ENCODE measurements at places on chromosomes 3 and 15. TPM values are rescaled to one million over a fixed set of nuclear protein-coding genes. Genes with fewer than 3 reads are reported as not detected.

- no peak for DNase-seq
Measured at GRCh38 chr3:76954412-76954811, 85.5 kb upstream of the ROBO2 start.

DNA sequence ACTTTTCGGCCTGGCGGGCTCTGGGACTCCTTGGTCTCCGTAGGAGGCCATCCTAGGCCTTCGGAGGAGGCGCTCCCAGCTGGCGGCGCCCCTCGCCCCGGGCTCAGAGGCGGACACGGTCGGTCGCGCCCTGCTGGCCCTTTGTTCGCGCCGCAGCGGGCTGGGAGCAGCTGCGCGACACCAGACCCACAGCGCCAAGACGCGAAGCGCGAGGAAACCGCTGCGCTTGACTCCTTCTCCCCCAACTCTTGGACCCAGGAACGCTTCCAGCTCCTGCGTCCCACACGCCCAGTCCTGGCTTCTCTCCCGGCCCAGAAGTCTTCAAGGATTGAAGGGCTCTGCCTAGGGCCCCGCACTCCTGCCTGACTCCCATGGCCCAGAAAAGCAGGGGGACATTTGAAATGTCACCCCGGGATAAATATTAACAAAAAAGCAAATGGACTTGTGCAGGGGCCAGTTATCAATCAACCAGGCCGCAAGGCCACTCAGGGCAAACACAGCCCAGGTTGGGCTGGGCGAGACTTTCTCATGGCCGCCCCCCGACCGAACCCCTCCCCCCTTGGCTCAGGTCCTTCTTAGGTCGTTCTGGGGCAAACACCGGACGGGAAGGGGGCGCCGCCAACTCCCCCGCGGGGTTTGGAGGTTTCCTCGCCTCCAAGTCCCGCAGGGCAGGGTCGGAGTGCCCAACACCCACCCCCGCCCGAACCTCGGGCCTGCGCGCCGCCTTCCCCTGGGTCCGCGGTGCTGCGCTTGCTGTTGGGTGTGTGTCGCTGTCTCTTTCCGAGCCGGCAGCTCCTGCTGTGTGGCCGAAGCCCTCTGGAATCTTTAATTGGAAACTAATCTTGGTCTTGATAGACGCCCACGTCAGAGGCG is 5.1 kb downstream of the ONECUT1 start:
- DNase-seq: no peak

DNA sequence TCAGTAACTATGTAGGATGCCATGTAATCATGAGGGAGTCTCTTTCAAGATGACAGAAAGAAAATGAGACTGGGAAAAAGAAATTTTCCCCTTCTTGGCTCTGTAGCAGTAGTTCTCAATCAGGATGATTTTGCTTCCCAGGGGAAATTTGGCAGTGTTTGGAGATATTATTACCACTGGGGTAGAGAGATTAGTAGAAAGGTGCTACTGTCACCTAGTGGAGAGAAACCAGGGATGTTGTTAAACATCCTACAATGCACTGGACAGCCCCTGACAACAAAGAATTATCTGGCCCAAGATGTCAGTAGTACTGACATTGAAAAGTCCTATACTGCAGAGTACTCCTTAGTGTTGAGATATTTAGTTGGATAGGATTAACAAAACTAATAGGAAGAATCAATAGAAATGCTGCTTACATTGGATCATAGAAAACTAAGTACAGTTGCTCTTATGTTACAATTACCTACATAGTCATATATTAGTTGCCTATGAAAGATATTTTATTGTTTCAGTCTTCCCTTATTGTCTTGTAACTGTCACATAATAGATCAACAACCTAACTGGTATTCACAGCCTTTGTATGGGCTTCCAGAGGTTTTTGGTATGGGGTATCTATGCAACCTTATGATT is 433.3 kb downstream of the RAP2B start:
- no peak for DNase-seq

GRCh38 chr3:191355406-191355805 is 25.1 kb upstream of the UTS2B start:
- DNase-seq: no peak

DNA sequence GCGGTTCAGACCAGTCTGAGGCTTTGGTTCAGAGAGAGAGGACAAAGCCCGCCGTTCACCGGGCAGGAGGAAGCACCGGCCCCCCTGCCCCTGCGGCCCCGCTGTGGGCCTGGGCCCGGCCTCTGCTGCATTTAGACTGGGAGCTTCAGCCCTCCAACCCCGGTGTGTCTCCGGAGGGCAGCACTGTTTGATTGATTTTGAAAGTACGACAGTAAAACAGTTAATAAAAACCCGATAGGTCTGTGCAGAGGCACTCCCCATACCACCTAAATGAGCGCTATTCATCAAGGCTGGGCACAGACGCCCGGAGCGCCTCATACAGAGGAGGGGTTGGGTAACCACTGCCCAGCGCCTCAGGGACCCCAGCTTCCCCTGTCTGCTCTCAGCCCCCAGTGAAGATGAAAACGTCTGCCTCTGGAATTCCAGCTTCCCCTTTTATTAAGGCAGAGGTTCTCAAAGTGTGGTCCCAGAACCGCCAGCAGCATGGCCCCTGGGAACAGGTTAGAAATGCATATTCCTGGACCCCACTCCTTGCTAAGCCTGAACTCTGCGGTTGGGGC is 256.7 kb upstream of the TLE3 start:
- no peak for DNase-seq

The DPPA2 gene
- total RNA-seq: not detected

The NPAP1 gene
- not detected for total RNA-seq
